ENCODE measurements at places on chromosomes 12 and 14. TPM values are rescaled to one million over a fixed set of nuclear protein-coding genes. Genes with fewer than 3 reads are reported as not detected.
A peak's percentile ranks its signal among the peaks of the same experiment; 100 is the strongest.

The SOAT2 gene
- total RNA-seq: not detected

The SUSD6 gene
- total RNA-seq: 39.5 TPM

The KLRC1 gene
- total RNA-seq: 1.9 TPM

The ABCC9 gene
- total RNA-seq: 2.3 TPM

The MYF5 gene
- not detected for total RNA-seq

The GPR132 gene
- 2.0 TPM for total RNA-seq

The LRRC43 gene
- total RNA-seq: 10.8 TPM

The ANO2 gene
- 9.8 TPM for total RNA-seq

The SNRPF gene
- total RNA-seq: 10.3 TPM

The GDF11 gene
- total RNA-seq: 3.1 TPM

The KLRC2 gene
- not detected for total RNA-seq

The HOXC10 gene
- total RNA-seq: 1.4 TPM

The NUBPL gene
- total RNA-seq: 19.8 TPM

The ARHGAP9 gene
- 24.8 TPM for total RNA-seq

The RILPL2 gene
- total RNA-seq: 2.2 TPM

- no peaks in the 10 kb centered on the region for H3K36me3 ChIP-seq
- no peaks in the 10 kb centered on the region for H3K27me3 ChIP-seq
- H3K4me1 ChIP-seq: peaks cover 37% of the 10 kb centered on the region
- no peak overlapping the region for H3K4me3 ChIP-seq
- no peak for DNase-seq
Measured at GRCh38 chr14:99552572-99553216, 51.3 kb downstream of the CCDC85C start.

DNA sequence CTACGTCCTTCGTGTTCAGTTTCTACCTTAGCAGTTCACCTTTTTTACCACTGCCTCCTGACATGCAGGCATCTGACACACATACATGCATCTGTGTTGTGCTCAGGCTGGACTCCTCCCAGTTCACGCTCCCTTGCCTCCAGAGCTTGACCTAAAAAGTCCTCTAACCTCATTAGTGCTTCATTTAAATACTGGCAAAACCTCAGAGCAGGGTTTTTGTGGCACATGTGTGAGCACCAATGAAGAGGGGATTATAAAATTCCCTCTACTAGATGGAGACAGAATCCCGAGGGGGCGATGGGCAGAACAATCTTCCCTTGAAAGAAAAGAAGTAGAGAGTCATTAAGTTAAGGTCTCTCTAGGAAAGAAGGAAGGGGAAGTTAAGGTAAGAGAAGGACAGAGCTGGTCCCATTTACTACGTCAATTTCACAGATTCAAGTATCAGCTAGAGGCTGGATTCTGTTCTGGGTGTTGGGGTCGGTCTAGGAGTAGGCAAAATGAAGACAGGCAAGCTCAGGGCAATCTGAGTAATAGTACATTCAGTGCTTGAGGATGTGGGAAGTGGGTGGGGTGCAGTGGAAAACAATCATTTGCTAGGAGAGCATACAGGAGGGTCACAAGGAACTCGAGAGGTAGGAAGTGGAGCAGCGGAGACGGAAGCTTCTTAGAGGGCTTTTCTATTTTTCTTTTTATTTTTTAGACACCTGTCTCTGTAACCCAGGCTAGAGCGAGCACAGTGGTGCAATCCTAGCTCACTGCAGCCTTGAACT, 7.5 kb downstream of the HAL start:
- DNase-seq: no peak
- no peaks in the 10 kb centered on the region for H3K27me3 ChIP-seq
- no peaks in the 10 kb centered on the region for H3K4me1 ChIP-seq
- H3K36me3 ChIP-seq: no peaks in the 10 kb centered on the region

GRCh38 chr12:43795716-43796280, 10.3 kb downstream of the TWF1 start:
- no peaks in the 10 kb centered on the region for H3K27me3 ChIP-seq
- H3K27ac ChIP-seq: no peak overlapping the region
- no peak overlapping the region for H3K4me3 ChIP-seq
- H3K36me3 ChIP-seq: no peaks in the 10 kb centered on the region

GRCh38 chr14:49882826-49883694, 9.8 kb upstream of the ARF6 start:
- H3K4me1 ChIP-seq: peaks cover 6% of the 10 kb centered on the region
- H3K36me3 ChIP-seq: no peaks in the 10 kb centered on the region
- H3K27me3 ChIP-seq: no peaks in the 10 kb centered on the region
- DNase-seq: no peak
- H3K4me3 ChIP-seq: no peak overlapping the region

- H3K4me1 ChIP-seq: peaks cover 3% of the 10 kb centered on the region
- no peaks in the 10 kb centered on the region for H3K36me3 ChIP-seq
- H3K4me3 ChIP-seq: peak overlapping the region; percentile 81
- H3K27ac ChIP-seq: peak overlapping the region; percentile 95
Measured at GRCh38 chr12:133129368-133130037, 571 bp downstream of the ZNF891 start.

DNA sequence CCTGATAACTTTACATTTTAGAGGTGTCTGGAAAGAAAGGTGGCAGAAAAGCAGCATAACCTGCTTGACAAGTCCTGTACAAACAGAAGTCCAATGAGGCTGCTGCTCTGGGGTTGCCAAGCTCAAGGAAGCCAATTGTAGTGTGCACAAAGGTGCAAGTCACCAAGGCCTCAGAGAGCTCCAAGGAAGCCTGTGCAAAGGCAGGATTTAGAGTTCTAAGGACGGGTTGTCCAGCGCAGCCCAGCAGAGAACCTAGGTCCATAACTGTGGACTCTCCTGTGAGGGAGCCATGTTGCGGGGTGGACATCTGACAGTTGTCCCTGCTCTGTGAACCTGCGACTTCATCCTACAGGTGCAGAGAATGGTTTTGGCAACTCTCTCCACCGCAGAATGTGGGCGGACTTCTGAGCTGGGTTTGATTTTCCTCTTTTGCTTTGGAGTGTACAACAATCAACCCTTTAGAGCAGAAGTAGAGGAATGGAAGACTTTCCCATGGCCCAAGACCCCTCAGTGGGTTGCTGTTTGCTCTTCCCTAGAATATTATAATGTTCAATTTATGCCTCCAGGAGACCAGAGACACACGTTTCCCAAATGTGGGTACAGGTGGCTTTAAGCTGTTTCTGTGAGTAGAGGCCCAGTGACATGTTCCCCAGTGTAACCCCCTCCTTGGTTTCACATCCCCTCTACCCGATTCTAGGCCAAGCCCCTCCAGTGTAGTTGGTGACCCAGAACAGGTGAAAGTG, 81.0 kb downstream of the ETV6 start:
- H3K27ac ChIP-seq: no peak overlapping the region
- H3K27me3 ChIP-seq: no peaks in the 10 kb centered on the region
- no peaks in the 10 kb centered on the region for H3K36me3 ChIP-seq
- no peak for DNase-seq
- H3K4me3 ChIP-seq: no peak overlapping the region

- peak within 1 kb of the TSS; percentile 13 for H3K27ac ChIP-seq
- H3K4me1 ChIP-seq: peaks cover 4% of the 10 kb centered on the region
- no peaks in the 10 kb centered on the region for H3K36me3 ChIP-seq
- peak; percentile 74 for DNase-seq
- no peaks in the 10 kb centered on the region for H3K27me3 ChIP-seq
Measured at GRCh38 chr14:61321385-61322010, at the start of gene PRKCH. PRKCH (plus strand) TSS chr14:61321579; CDS start chr14:61322102, 523 bp downstream.

GRCh38 chr14:20469890-20470602, 840 bp downstream of the PNP start:
- DNase-seq: peak; percentile 35
- peak overlapping the region; percentile 61 for H3K4me3 ChIP-seq
- no peaks in the 10 kb centered on the region for H3K27me3 ChIP-seq
- no peaks in the 10 kb centered on the region for H3K4me1 ChIP-seq
- H3K36me3 ChIP-seq: no peaks in the 10 kb centered on the region

- no peaks in the 10 kb centered on the region for H3K27me3 ChIP-seq
- DNase-seq: no peak
- peaks cover 7% of the 10 kb centered on the region for H3K4me1 ChIP-seq
- H3K4me3 ChIP-seq: no peak overlapping the region
- no peak overlapping the region for H3K27ac ChIP-seq
Measured at GRCh38 chr12:79826267-79827128, 108.4 kb downstream of the PPP1R12A start.

DNA sequence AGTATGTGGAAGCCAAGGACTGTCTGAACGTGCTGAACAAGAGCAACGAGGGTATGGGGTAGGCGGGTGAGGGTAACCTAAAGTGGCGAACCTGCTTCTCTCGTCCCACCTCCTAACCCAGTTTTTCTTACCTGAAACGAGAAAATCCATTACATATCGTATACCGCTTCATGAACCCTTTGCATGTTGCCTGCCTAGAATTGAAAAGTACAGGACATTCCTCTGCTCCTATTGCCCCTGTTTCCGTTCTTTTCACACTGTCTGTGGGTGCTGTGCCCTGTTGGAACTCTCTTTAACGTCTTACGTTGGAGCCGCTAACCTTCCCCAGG, 513 bp downstream of the PFDN5 start:
- DNase-seq: no peak
- H3K27ac ChIP-seq: peak overlapping the region; percentile 90
- H3K27me3 ChIP-seq: no peaks in the 10 kb centered on the region

GRCh38 chr12:57611827-57612710, 834 bp downstream of the ARHGEF25 start:
- no peaks in the 10 kb centered on the region for H3K27me3 ChIP-seq
- H3K36me3 ChIP-seq: no peaks in the 10 kb centered on the region
- peak overlapping the region; percentile 59 for H3K27ac ChIP-seq
- H3K4me1 ChIP-seq: peaks cover 10% of the 10 kb centered on the region
- H3K4me3 ChIP-seq: peak overlapping the region; percentile 61

DNA sequence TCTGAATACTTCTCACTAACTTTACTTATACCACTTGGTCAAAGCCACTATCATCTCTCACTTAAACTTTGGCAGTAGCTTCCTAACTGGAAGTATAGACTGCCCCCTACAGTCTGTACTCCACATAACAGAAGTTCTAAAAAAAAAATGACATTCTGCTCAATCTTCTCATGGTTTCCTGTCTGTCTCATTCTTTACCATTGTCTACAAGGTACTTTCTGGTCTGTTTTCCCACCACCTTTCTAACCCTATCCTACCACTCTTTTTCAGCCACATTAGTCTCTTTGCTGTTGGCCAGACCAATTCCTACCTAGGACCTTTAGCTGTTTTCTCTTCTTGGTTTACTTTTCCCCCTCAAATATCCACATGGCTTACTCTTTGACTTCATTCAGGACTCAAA, 14.7 kb downstream of the CPSF6 start:
- H3K36me3 ChIP-seq: no peaks in the 10 kb centered on the region
- H3K4me3 ChIP-seq: no peak overlapping the region
- H3K27me3 ChIP-seq: no peaks in the 10 kb centered on the region
- H3K4me1 ChIP-seq: peaks cover 7% of the 10 kb centered on the region
- H3K27ac ChIP-seq: no peak overlapping the region
- no peak for DNase-seq

GRCh38 chr14:59629444-59630287, 53.1 kb upstream of the CCDC175 start:
- no peaks in the 10 kb centered on the region for H3K4me1 ChIP-seq
- peak overlapping the region; percentile 44 for H3K4me3 ChIP-seq
- no peaks in the 10 kb centered on the region for H3K27me3 ChIP-seq
- H3K27ac ChIP-seq: no peak overlapping the region
- no peaks in the 10 kb centered on the region for H3K36me3 ChIP-seq

GRCh38 chr12:19110221-19110940, 19.2 kb upstream of the PLEKHA5 start:
- H3K4me3 ChIP-seq: no peak overlapping the region
- no peak for DNase-seq
- no peaks in the 10 kb centered on the region for H3K36me3 ChIP-seq
- H3K27me3 ChIP-seq: no peaks in the 10 kb centered on the region
- H3K4me1 ChIP-seq: no peaks in the 10 kb centered on the region

- H3K27ac ChIP-seq: no peak overlapping the region
- DNase-seq: no peak
- no peaks in the 10 kb centered on the region for H3K36me3 ChIP-seq
- no peaks in the 10 kb centered on the region for H3K4me1 ChIP-seq
Measured at GRCh38 chr12:10386857-10387256, 3.0 kb downstream of the KLRK1 start.

GRCh38 chr12:82904219-82904790, 217.6 kb downstream of the TMTC2 start:
- H3K4me3 ChIP-seq: no peak overlapping the region
- H3K27ac ChIP-seq: no peak overlapping the region
- H3K36me3 ChIP-seq: no peaks in the 10 kb centered on the region
- H3K4me1 ChIP-seq: no peaks in the 10 kb centered on the region
- H3K27me3 ChIP-seq: no peaks in the 10 kb centered on the region

DNA sequence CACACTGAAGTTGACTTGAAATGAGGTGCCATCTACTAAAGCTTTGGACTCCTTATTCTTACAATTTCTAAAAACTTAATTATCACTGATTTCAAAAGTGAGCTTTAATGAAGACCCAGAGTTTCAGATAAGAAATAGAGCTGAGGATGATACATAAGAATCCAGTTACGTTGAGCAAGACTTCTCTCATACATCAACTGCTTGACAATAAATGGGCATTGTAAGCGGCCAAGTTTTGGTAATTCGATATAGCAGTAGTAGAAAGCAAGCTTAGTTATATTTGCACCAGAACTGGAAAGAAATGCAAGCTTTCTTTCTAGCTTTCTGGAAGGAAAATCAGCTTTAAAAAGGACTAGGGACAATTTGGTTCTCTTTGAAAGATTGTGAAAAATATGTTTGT, 1359.6 kb downstream of the FSCB start:
- H3K27ac ChIP-seq: no peak overlapping the region
- H3K4me1 ChIP-seq: no peaks in the 10 kb centered on the region
- DNase-seq: no peak
- no peak overlapping the region for H3K4me3 ChIP-seq
- no peaks in the 10 kb centered on the region for H3K36me3 ChIP-seq

DNA sequence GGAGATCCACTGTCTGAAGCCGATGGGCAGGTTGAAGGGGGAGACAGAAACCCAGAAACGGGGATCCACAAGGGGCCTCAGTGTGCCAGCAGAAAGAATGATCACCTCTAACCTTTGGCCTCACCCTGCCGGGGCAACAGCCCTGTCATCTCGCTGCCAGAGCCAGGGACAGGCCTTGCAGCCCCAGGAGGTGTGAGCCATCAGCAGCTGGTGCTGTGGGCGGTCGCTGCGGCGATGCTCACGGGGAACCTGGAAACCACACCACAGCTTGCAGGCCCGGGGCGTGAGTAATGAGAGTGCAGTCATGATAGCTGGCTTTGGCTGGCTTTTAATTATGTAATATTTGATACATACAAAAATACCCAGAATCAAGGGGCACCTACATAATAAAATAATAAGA, 4.7 kb upstream of the TTC7B start:
- H3K36me3 ChIP-seq: no peaks in the 10 kb centered on the region
- H3K4me1 ChIP-seq: no peaks in the 10 kb centered on the region
- H3K4me3 ChIP-seq: no peak overlapping the region
- no peak overlapping the region for H3K27ac ChIP-seq
- no peak for DNase-seq

- H3K27me3 ChIP-seq: no peaks in the 10 kb centered on the region
- H3K4me3 ChIP-seq: no peak overlapping the region
- H3K36me3 ChIP-seq: no peaks in the 10 kb centered on the region
- no peak overlapping the region for H3K27ac ChIP-seq
- no peaks in the 10 kb centered on the region for H3K4me1 ChIP-seq
Measured at GRCh38 chr14:93946541-93947090, 19.5 kb downstream of the FAM181A start.
